T-helper 2 cell (primary cell): ENCODE measurements at places on chromosomes 2 and 18.

DNA sequence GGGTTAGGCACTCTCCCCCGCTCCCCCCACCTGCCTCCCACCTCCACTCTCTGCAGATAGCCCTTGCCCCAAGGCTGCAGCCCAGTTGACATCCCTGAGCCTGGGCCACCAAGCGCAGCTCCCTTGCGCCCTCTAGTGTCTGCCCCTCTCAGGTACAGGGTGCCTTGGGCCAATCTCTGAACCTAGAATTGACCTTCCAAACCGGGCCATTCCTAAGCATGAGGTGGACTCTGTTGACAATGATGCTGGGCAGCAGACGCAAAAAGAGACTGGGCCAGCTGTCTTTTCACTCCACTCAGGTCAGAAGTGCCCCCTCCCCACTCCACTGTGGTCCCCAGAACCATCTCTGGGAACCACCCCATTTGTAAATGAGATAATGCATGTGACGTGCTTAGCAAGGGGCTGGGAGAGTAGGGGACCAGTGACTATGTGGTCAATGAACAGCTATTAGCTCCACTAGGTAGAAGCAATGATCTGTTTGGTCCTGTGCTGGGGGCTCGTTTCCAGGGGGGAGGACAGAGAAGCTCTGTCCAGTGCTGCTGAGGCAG lies 43.3 kb upstream of the PLB1 start:
- peak; percentile 60 for DNase-seq

DNA sequence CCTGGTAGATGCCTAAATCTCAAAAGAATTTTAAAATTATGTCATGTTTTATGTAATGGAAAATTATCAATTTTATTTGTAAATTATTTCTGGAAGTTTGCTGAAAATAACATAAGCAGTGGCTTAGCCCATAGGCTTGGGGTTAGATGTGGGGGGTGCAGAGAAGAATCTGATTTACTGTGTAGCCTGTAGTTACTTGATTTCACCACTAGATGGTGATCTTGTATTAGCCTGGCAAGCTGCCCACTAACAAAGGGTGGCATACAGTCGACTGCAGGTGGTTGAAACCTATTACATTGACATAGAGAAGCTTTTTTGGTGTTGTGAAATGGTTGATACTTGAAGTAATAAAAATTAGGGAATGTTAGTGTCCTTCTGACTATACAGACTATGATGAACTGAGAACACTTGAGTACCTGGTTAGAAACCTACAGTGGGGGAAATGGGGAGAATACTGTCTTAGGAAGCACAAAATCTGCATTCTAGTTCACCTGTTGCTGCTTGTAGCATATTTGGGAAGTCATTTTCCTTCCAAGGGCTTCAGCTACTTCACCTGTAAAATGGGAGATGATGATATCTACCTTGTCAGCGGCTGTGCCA lies 191.0 kb upstream of the LHCGR start:
- peak; percentile 57 for DNase-seq

DNA sequence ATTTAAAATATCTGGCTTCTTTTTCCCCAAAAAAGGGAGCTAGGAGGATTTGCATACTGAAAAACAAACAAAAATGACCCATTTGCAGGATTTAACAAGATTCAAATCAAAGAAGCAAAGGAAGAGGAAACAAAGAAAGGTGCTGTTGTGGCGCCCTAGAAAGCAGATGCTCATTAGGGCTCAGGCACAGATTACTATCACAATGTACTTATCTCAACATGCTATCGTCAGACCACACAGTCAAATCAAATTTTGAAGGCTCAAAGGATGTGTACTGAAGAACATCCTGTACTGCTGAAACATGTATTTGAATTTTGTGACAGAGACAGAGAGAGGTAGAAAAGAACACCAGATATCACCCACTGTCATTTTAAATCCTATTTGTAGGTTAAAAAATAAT lies 10.9 kb downstream of the RBMS1 start:
- peak; percentile 58 for DNase-seq

GRCh38 chr2:47803363-47803762 lies 20.4 kb downstream of the MSH6 start:
- DNase-seq: no peak

DNA sequence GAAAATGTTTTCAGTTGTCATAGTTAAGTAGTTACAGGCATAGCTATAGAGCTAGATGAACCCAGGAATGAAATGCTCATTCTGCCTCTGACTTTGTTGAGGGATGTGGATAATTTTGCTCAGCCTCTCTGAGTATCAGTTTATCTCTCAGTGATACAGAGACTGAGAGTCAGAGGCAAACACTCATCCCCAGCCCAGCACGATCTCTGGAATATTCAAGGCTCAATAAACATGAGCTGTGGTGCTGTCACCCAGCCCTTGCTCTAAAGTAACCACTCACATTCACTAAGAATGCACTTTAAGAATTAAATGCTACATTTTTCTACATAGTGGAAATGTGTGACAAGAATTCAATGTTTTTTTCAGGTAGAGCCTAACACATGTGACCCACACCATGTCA lies 30.6 kb downstream of the TIMM21 start:
- no peak for DNase-seq

- DNase-seq: no peak
Measured at GRCh38 chr18:37565101-37565976, at the start of gene CELF4. Gene CELF4 (minus strand): TSS chr18:37565798.

- DNase-seq: no peak
Measured at GRCh38 chr18:49848115-49848514, 34.8 kb upstream of the ACAA2 start.

DNA sequence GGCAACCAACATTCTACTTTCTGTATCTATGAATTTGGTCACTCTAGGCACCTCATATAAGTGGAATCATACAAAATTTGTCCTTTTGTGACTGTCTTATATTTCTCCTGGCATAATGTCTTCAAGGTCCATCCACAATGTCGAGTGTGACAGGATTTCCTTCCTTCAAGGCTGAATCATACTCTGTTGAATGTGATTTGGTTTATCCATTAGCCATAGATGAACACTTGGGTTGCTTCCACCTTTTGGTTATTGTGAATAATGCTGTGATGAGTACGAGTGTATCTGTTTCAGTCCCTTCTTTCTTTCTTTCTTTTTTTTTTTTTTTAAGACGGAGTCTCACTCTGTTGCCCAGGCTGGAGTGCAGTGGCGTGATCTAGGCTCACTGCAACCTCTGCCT lies 311.3 kb downstream of the TGIF1 start:
- no peak for DNase-seq

DNA sequence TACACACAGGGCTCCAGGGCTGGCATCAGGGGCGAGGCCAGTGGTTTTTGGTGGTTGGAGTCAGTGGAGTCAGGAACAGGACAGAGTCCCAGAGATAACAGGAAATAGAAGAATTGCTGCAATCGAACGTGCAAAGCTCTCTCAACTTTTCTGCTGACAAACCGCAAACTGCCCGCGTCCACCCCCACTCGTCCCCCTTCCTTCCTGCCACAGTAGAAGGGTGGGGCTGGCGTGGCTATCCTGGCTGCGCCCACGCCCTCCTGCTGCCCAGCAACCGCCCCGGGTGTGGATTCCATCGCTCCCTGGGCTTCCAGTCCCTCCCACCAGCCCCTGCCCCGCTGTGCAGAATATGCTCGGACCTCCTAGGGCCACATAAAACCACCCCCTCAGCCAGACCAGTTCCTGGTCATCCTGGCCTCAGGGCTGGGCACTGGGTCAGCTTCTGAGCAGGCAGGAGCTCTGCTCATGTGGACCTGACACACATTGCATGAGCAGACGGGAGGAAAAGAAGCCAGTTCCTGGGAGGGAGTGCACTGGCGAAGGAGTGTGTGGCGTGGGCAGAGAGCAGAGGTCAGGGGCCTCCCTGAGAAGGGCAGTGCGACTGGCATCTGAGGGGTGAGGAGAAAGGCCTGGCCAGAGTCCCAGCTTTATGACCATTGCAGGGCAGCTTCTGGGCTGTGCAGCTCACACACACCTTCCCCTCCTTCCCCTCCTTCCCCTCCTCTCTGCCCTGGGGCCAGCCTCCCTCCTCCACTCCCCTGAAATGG lies 85.4 kb upstream of the ATG16L1 start:
- no peak for DNase-seq

DNA sequence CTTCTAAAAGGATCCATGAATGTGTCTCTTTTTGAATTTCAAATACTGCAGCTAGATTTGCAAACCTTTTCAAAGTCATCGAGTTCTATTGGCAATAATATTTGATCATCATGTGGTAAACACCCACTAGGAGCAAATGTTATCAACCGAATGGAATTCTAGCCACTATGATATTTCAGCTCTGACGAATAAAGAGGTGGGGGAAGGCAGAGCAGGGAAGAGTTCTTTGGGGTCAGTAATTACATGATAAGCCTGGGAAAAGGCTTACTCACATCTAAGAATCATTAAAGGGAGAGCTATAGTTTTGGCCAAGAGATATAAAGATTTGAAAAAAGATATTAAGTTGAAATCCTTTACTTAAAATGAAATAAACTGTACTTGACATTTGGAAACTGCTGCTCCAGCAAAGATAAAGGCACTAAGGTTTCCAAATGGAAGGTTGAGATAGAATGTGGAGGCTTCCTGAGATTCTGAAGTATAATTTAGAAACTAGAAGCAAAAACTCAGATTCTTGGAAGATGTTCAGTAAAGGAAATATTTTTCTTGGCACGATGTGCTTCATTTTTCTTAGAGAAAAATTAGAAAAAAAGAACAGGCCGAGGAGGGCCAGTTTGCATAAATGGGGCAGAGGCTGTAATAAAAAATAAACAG lies 104.7 kb upstream of the ARHGAP28 start:
- no peak for DNase-seq

- no peak for DNase-seq
Measured at GRCh38 chr2:20551945-20552328, 99.0 kb downstream of the HS1BP3 start.

GRCh38 chr2:10478916-10479315 lies 30.8 kb upstream of the ODC1 start:
- DNase-seq: peak; percentile 9

GRCh38 chr2:146108993-146109392 lies 1589.1 kb upstream of the ZEB2 start:
- DNase-seq: no peak

GRCh38 chr18:2572171-2572569 lies 813 bp downstream of the NDC80 start:
- DNase-seq: peak; percentile 61

- no peak for DNase-seq
Measured at GRCh38 chr2:14831458-14831857, 198.9 kb downstream of the LRATD1 start.

GRCh38 chr2:232438951-232439757 lies 16.8 kb upstream of the ALPI start:
- peak; percentile 29 for DNase-seq

DNA sequence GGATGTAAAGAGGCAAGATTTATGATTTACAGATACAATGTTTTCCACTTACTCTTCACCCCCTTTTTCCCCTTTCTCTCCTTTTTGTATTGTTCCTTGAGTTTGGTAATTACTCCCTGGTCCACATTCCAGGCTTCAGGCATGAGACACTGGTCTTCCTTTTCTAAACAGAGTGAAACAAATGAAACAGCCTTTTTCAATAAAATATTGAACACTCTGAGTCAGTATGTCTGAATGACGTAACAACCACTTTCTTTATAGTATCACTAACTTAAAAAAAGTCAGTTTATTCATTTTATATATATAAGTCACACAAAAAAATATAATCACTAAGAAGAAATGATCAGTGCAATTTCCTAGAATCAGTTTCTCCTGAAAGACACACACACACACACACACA lies 79.7 kb downstream of the STRN start:
- no peak for DNase-seq

DNA sequence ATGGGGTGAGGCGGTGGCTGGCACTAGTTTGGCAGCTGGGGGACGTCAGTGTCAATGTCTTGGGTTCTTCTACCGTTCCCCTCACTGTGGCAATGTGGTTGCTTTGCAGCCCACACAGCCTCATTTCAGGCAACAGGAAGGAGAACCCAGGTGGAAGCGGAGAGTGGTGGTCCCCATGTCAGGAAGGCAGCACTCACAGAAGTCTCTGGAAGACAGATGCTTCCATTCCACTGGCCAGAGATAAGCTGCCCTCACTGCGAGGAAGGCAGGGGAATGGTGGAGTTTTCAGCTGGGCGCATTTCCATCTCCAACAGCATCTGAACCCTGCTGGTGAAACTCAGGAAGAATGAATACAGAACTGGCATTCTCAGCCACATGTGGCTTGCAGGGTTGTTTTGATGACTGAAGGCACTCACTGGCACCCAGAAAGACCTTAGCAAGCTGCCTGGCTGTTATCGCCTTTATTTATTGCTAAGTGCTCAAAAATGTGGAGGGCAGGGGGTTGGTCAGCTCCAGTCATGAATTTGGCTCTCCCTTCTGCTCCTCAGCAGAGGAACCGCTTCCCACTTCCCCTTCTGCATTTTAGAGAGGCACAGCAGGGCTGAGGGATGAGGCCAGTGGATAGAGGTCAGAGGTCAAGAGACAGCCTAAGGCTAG lies 19.4 kb downstream of the KCNIP3 start:
- DNase-seq: no peak

GRCh38 chr2:151927501-151928221 lies 99.4 kb upstream of the ARL5A start:
- no peak for DNase-seq

DNA sequence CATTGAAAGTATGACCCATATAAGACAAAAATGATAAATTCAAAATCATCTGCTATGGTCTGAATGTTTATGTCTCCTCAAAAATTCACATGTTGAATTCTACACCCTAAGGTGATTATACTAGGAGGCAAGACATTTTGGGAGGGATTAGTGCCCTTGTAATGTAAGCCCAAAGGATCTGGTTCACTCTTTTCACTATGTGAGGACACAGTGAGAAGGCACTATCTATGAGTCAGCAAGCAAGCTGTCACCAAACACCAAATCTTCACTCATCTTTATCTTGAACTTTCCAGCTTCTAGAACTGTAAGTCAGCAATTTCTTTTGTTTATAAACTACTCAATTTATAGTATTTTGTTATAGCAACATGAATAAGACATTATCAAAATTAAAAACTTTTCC lies 284.7 kb upstream of the ZC3H15 start:
- DNase-seq: no peak

GRCh38 chr2:164840930-164841718 lies 499 bp downstream of the COBLL1 start:
- DNase-seq: no peak

DNA sequence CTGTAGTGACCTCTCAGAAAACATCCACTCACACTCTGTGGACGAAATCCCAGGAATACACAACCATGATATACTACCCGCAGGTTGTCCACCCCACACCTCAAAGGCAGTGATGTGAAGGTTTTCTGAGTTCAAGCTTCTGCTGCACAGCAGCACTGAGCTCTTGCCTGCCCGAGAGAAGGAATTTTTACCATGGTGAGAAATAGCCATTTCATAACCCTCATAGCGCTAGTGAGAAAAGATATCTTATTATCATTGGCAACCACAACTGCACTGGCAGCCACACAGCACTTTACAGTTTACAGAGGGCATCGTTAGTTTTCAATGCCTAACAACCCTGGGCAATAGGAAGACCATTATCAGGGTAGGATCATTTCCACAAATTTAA lies 36.9 kb downstream of the NAPG start:
- DNase-seq: no peak

- no peak for DNase-seq
Measured at GRCh38 chr2:88537640-88538039, 85.1 kb upstream of the FOXI3 start.
